ENCODE measurements at places on chromosomes 1 and 21.
A peak's percentile ranks its signal among the peaks of the same experiment; 100 is the strongest.

GRCh38 chr1:209931141-209931540 is 6.9 kb upstream of the SYT14 start:
- no peak for DNase-seq

DNA sequence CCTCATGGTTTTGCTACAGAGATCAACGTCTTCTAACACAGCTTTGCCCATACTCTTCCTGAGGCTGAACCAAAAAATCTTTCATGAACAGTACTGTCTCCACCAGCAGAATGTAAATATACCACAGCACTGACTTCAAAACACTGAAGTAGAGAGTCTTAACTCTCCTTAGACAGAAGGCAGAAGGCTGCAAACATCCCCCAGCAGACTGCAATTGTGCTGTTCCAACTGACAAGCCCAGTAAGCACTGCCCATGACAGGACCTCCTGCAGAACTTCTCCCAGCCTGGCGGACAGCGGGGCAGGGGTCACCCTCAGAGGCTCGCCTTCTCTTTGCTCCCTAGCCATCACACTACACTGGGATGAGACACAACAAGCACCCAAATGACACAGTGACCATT is 218.7 kb downstream of the RERE start:
- DNase-seq = no peak

DNA sequence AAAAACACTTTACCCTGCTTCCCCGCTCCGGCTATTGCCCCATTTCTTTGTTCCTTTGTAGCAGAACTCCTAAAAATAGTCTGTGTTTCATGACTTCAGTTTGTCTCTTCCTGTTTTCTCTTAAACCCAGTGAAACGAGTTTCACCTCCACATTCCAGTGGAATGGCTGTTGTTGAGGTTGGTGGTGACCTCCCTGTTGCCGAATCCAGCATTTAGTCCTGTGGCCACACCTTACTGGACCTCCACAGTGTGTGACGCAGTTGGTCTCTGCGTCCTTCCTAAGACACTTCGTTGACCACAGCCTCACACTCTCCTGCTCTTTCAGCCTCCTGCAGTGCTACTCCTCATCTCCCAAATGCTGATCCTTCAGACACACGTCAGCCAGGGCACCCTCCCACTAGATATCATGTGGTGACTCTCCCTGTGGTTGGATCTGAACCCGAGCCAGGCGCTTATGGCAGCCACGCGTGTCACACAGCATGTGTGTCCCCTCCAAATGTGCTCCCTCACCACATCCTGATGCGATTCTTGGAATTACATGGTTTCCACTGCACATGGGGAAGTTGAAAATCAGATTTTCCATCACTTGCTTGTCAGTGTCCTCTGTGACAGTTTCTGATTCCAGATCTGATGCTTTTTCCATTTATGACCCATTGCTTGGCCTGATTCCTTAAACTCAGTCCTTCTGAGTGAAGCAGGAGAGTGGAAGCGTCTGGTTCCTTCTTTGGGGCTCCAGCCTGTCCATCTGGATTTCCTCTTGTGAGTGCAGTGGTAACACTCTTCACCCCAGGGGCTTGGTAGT is 99.1 kb upstream of the ARTN start:
- DNase-seq = peak; percentile 76

DNA sequence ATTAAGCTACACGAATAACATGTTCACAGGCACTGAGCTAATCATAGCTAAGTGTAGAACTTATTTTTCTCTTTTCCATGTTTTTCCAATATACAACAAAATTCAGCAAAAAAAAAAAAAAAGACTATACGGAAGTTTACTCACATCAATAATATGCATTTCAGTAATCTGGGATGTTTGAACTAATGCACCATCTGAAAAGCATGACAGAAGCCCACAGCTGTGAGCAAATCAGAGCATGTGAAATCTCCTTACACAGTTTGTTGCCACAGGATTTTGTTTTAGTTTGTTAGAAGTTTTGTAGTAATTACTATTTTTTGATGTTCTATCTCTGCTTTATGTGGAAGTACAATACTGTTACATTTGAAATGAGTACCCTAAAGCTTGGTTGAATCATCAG is 1051.7 kb downstream of the TTLL7 start:
- no peak for DNase-seq

GRCh38 chr21:32578107-32578691 is 7.1 kb downstream of the TCP10L start:
- no peak for DNase-seq

- DNase-seq = no peak
Measured at GRCh38 chr1:201949491-201949890, 3.1 kb upstream of the LMOD1 start.

DNA sequence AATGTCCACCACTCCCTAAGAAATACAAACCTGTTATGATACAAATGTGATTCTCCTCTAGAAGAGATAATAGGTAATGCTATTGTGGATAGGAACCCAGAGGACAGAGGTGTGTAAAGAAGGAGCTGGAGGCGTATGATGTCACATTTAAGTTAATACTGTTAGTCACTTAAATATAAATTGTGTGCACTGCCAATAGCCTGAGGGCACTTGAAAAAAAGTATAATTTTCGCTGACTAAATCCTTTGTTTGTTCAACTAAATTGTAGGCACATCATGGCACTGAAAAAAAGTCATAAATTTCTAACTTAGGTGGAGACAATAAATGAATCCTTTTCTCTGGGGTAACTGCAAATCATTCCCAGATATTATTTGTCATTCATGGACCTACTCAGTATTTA is 4.4 kb downstream of the RCSD1 start:
- no peak for DNase-seq

DNA sequence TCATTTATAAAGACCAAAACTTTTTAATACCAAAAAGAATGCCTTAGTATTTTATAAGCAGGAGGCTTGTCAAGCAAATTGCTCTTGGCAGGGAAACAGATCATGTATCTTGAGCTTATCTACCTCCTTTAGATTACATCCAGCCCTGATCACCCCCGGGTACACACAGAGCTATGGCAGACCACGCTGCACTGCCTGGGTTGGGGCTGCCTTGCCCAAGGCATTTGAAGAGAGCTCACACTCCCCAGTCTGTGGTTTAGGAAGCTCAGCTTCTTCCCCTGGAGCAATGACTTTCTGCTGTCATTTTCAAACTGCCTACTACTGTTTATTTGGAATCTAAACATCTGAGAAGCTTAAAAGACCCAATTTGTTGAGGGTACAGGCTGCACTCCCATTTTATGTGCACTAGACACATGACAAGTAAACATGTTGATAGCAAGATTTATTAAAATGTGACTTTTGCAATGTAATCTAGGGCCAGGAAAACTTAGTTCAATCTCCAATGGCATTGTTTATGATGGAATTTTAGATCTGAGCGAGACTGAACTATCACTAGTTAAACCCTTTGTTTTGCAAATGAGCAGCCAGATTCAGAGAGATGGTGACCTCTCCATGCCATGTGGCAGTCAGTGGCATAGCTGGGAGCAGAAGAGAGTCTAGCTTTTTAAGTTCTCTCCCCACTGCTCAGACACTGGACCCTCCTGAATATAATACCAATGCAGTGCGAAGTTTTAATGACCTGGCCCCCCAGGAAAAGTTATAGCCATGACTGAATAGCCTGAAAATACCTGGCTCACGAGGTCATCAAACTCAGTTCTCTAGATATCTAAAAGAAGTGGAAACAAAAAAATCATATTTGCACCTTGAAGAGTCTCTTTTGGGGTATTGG is 214.9 kb downstream of the HLX start:
- no peak for DNase-seq

GRCh38 chr1:115925467-115925866 is 50.8 kb upstream of the SLC22A15 start:
- no peak for DNase-seq

- no peak for DNase-seq
Measured at GRCh38 chr1:94925004-94925403, 1.9 kb downstream of the CNN3 start.

DNA sequence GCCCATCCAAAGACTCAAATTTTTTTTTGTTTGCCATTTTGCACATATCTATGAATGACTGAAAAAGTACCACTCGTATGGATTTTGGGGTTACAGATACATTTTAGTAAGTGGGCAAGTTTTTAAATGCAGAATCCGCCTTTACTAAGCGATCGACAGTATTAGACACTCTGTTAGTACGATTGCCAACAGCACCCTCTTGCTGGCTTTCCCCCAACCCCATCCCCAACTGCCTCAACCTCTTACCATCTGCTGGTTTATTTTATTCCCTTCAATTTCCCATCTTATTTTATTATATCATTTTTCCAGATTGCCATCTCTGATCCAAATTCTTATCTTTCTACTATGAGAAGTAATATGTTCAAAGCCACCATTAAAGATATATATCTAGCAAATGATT is 244.8 kb downstream of the LRRIQ3 start:
- DNase-seq = no peak

DNA sequence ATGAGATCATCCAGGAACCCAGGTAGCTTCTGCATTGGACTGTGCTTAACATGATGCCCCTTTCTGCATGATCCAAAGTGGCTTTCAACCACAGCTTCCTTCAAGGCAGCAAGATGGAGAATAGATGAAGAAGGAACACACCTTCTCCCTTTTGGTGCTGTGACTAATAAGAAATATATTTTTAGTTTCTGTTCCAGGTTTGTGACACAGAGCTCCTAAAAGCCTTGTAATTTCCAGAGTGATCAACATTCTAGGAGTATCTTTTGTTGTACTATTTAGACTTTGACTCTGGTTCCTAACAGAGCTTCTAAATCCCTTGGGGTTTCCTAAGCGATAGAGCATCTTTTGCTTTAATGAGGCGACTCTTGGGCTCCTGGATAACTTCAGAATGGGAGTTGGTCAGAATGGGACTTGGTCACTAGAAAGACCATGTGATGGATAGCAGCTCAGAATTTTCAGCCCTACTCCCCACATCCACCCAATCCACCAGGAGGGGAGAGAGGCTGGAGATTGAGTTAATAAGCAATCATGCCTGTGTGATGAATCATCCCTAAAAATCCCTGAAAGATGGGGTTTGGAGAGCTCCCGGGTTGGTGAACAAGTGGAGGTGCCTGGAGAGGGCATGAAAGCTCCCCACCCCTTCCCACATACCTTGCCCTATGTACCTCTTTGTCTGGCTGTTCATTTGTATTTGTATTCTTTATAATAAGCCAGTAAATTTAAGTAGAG is 134.8 kb downstream of the FGGY start:
- DNase-seq = no peak

GRCh38 chr1:185260611-185261010 is 56.4 kb downstream of the IVNS1ABP start:
- DNase-seq = peak; percentile 76

GRCh38 chr1:235068158-235069121 is 60.2 kb downstream of the TOMM20 start:
- no peak for DNase-seq

GRCh38 chr1:66690666-66691381 is 61.4 kb upstream of the DYNLT5 start:
- DNase-seq = no peak

DNA sequence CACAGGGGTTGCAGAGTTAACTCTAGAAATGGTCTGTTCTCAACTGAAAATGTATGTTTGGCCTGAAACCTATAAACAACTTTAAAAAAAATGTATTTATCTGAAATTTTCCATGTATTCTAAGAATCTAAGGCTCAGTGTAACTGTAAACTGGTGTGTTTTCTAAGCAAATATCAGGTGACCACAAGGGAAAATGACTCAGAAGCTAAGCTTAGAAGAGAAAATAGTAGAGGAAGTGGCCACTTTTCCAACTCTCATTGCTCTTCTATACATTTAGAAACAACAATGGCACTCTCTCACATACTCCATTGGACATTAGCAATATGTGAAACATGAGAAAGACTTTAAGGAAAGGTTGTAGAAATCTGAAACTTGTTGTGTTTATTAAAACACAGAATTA is 7.5 kb downstream of the TNFSF18 start:
- DNase-seq = peak; percentile 65

DNA sequence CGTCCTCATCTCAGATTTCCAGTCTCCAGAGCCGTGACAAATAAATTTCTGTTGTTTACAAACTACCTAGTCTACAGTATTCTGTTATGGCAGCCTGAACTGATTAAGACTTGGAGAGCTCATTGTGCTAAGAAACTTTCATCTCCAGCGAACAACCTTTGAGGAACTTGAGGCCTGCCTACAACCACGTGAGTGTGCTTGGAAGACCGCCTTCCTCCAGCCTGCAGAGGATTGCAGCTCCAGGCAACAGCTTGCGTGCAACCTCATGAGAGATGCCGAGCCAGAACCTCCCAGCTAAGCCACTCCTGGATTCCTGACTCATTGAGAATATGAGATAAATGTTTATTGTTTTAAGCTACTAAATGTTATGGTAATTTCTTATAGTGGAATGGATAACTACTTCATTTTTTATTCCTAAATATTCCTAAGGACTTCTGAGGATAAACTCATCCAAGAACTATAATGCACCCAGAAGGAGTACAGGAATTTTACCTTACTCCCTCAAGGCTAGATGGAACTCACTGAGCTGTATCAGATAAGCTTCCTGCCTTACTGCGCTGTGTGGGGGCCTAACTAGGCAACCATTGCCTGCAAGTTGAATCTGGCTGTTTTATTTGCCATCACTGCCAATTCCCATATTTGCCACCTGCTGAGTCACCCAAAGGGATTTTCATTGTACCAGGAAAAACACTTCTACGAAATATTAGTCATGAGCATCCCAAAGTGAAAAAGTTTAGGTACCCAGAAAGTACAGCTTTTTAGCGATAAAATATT is 17.6 kb downstream of the FAM177B start:
- DNase-seq = peak; percentile 66

GRCh38 chr1:32239337-32239736 is 7.7 kb upstream of the FAM167B start:
- no peak for DNase-seq

GRCh38 chr1:225299624-225300023 is 128.2 kb downstream of the LBR start:
- DNase-seq = no peak

DNA sequence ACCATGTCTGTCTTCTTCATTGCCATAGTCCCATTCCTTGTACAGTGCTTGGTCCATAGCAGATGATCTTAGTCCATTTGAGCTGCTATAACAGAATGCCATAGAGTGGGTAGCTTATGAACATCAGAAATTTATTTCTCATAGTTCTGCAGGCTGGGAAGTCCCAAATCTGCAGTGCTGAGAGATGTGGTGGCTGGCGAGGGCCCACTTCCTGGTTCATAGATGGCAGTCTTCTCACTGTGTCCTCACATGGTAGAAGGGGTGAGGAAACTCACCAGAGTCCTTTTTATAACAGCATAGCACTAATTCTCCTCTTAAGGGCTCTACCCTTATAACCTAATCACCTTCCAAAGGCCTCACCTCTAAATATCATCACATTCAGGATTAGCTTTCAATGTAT is 23.1 kb upstream of the RAP1A start:
- peak; percentile 74 for DNase-seq

GRCh38 chr1:187837787-187838186 is 1009.0 kb downstream of the PLA2G4A start:
- no peak for DNase-seq

Data from suppressor macrophage treated with lipopolysaccharide for 4 hours (primary cell).